HFFc6 (cell line): ENCODE measurements at places on chromosomes 13 and 19. TPM values are rescaled to one million over a fixed set of nuclear protein-coding genes. Genes with fewer than 3 reads are reported as not detected.

Gene LILRB1
- not detected in 3 replicates for total RNA-seq

Gene GJA3
- total RNA-seq = 0.03 to 0.14 TPM (median 0.10 TPM) in 3 replicates

Gene TINCR
- total RNA-seq = 0.05 to 0.13 TPM in 2 of 3 replicates, not detected in the other

Gene MIR17HG
- total RNA-seq = 0.40 to 1.0 TPM (median 0.92 TPM) in 3 replicates

Gene CATSPERD
- not detected in 3 replicates for total RNA-seq

Gene KASH5
- total RNA-seq = not detected in 3 replicates

Gene MYPOP
- total RNA-seq = 11.2 to 12.0 TPM (median 11.8 TPM) in 3 replicates

Gene HOMER3
- total RNA-seq = 62.7 and 77.1 TPM in 2 replicates
